G401 (cell line): ENCODE measurements at places on chromosomes 4 and X.

GRCh38 chrX:47380268-47380667 lies 9.9 kb downstream of the ZNF157 start:
- no peak for DNase-seq

DNA sequence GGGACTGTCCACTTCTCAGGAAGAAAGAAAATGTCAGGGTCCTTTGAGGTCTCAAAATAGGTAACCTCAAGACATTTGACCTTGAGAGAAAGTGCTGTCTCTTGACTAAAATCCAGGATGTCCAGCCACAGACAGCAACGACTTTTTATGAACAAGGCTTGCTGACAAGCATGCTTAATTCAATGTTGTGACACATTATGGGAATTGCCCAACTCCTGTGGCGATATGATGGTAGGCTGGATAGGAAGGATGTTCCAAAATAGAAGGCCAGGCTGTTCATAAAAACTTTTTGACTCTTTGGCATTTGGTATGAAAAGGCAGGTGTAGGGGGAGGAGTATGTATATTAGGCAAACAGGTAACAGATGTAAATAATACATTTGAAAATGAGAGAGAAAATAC lies 50.8 kb upstream of the EDNRA start:
- no peak for DNase-seq

- no peak for DNase-seq
Observed at GRCh38 chrX:87338510-87338909, 179.1 kb upstream of the KLHL4 start.

GRCh38 chrX:85977218-85977617 lies 70.1 kb downstream of the CHM start:
- no peak for DNase-seq

- no peak for DNase-seq
Observed at GRCh38 chr4:162683659-162684370, 482.9 kb downstream of the NAF1 start.

GRCh38 chrX:20620306-20620705 lies 353.6 kb upstream of the RPS6KA3 start:
- no peak for DNase-seq

- no peak for DNase-seq
Observed at GRCh38 chr4:1266881-1267763, 18.2 kb upstream of the CTBP1 start.

DNA sequence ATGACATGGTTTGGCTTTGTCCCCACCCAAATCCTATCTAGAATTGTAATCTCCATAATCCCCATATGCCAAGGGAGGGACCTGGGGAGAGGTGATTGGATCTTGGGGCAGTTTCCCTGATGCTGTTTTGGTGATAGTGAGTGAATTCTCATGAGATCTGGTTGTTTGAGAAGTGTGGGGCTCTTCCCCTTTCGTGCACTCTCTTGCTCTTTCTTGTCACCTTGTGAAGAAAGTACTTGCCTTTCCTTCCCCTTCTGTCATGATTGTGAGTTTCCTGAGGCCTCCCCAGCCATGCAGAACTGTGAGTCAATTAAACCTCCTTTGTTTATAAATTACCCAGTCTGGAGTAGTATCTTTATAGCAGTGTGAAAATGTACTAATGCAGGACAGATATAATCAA lies 36.4 kb upstream of the FREM3 start:
- no peak for DNase-seq

- DNase-seq: no peak
Observed at GRCh38 chr4:2510351-2511259, 25.8 kb upstream of the FAM193A start.

GRCh38 chr4:102537269-102537668 lies 36.1 kb downstream of the NFKB1 start:
- no peak for DNase-seq

- no peak for DNase-seq
Observed at GRCh38 chrX:109704563-109704962, 28.5 kb downstream of the ACSL4 start.

DNA sequence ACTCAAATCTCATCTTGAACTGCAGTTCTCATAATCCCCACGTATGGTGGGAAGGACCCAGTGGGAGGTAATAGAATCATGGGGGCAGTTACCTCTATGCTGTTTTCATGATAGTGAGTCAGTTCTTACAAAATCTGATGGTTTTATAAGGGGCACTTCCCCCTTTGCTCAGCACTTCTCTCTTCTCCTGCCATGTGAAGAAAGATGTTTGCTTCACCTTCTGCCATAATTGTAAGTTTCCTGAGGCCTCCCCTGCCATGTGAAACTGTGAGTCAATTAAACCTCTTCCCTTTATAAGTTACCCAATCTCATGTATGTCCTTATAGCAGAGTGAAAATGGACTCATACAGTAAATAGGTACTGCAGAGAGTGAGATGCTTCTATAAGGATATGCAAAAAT lies 1050.6 kb upstream of the GRIA3 start:
- no peak for DNase-seq

GRCh38 chr4:4856071-4857000 lies 3.1 kb upstream of the MSX1 start:
- no peak for DNase-seq

DNA sequence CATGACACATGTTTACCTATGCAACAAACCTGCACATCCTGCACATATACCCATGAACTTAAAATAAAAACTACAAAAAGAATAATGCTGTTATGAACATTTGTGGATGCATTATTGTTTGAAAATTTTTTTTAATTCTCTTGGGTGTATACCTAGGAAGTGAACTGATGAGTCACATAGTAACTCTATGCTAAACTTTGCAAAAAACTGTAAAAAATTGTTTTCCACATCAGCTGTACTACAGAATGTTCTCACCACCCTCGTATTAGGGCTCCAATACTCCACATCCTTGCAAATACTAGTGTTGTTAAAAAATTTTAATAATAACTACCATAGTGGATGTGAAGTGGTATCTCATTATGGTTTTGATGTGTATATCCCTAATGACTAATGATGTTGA lies 33.3 kb upstream of the ZNF280C start:
- DNase-seq: no peak

DNA sequence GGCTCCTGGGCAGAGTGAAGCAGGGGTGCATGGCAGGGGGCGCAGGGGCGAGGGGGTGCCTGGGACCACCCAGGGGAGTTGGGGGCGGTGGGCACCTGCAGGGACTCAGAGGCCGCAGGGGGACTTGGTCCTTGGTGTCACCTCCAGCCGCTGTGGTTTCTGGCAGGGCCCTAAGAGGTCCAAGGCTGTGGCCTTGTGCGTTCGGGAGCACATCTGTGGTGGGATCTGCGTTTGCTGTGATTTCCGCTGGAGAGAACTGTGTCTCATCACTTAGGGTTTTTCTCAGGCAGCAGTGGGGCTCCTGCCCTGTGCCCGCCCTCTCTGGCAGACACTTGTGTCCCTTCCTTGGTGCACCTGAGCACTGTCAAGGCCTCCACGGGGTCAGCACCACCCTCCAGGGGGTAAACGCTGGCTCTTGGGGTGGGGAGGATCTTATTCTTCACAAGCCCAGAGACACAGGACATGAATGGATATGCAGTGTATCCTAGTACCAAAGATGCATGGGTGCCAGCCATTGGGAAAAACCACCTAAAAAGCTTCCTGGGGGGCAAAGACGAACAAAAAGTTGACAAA lies 66.5 kb downstream of the ACOX3 start:
- no peak for DNase-seq

DNA sequence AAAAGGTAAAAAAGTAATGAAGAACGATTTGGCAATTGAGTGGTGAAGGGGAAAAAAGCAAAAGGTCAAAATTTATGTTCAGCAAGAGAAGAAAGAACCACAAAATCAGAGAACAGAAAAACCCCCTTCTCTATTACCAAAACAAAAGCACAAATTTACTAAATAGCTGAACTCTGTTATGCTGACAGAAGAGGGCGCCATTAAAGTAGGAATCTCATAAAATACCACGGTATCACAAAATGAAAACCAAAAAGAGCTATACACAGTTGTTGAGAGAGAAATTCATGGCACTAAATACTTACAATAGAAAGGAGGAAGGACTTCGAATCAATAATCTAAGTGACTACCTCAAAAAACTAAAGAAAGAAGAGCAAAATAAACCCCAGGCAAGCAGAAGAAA lies 69.6 kb upstream of the CXorf66 start:
- no peak for DNase-seq

- no peak for DNase-seq
Observed at GRCh38 chrX:87409113-87409841, 108.3 kb upstream of the KLHL4 start.

GRCh38 chr4:121321466-121321865 lies 59.4 kb downstream of the QRFPR start:
- no peak for DNase-seq

DNA sequence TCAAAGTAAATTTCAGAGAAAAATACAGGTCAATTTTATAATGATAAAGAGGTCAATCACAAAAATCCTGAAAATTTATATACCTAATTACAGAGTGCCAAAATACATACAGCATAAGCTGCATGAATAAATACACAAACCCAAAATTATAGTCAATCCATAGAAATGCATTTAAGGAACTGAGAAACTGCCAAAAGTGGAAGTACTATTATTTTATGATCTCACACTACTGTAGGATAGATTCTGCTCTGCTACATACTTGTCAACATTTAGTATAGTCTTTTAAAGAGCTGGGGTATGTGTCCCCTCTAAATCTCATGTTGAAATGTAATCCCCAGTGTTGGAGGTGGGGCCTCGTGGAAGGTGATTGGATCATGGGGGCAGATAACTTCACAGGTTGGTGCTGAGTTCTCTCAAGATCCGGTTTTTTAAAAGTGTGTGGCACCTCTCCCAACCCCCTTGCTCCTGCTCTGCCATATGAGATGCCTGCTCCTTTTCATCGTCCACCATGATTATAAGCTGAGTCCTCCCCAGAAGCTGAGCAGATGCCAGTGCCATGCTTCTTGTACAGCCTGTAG lies 31.8 kb downstream of the CHIC2 start:
- no peak for DNase-seq

DNA sequence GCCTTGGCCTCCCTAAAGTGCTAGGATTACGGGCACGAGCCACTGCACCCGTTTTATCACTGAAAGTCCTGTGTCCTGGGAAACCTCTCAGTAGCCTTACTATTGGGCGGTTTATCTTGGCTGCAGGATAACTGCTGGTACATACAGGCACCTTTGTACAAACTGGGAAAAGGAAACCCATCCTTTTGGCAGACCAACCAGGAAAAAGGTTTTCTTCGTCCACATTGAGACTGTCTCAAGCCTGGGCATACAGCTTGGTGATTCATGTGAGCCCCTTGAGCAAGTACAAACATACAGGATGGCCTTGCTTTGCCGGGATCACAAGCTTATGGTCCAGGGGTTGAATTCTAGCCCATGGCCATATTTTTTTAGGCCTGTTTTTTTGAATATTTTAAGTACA lies 32.8 kb downstream of the RWDD4 start:
- no peak for DNase-seq

- DNase-seq: no peak
Observed at GRCh38 chr4:1042352-1043055, 31.1 kb downstream of the FGFRL1 start.

GRCh38 chrX:109393859-109394258 lies 88.0 kb downstream of the GUCY2F start:
- DNase-seq: no peak

GRCh38 chrX:19162851-19163250 lies 40.6 kb upstream of the ADGRG2 start:
- DNase-seq: no peak

DNA sequence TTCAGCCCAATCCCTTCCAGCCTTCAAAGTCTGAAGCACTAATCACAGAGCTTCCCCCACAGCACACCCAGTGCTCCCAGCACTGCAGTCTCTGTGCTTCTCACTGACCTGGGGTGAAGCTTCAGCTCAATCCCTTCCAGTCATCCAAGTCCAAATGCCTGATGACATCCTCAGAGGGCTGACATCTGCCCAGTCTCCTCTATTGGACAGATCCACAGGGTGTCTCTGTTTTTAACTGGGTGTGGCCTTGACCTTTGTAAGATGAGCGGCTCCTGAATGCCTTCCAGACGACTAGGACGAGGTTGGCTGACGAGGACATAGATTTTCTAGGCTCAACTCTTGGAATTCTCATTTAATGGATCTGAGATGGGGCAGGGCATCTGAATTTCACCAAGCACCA lies 7.6 kb upstream of the SLC2A9 start:
- DNase-seq: no peak

- DNase-seq: no peak
Observed at GRCh38 chr4:108644237-108644636, 6.2 kb upstream of the OSTC start.

- DNase-seq: no peak
Observed at GRCh38 chr4:121190389-121190788, 26.3 kb upstream of the TNIP3 start.

DNA sequence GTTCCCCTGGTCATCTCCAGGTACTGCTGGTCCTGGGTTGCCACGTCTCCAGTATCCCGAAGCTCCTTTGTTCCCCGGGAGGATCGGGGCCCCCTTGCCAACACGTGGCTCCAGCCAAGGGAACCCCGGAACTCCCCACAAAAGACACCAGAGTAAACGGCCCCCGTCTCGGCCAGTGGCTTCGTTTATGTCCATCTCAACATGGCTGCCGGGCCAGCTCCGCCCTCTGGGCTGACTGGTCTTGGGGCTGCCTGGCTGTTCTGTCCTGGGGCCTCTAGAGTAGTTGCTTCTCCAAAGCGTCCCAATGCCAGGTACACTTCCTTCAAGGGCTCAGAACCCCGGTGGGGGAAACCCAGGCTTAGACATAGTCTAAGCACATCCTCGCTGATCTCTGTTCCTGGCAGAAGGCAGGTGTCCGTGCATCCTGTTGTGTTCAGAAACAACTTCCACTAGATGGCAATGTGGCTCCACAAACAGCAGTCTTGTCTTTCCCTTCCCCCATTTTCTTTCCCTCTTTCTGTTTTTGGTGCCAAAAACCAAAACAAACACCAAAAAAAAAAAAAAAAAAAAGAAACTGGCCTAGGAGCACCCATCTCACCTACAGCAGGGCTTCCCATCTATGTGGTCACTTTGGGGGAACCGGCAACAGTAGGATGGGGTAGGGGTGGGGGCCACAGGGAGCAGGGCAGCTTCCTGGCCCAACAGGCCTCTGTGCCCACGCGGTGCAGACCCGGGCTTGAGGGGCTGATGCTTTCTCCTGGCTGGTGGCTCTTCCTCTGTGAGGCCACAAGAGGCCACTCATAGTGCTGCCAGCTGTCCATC lies 35.3 kb downstream of the NBDY start:
- peak; percentile 89 for DNase-seq

- DNase-seq: no peak
Observed at GRCh38 chr4:31918891-31919290, 1198.7 kb downstream of the PCDH7 start.

GRCh38 chrX:139881572-139881971 lies 51.3 kb downstream of the ATP11C start:
- no peak for DNase-seq
